ENCODE measurements at places on chromosomes 11 and 22. TPM values are rescaled to one million over a fixed set of nuclear protein-coding genes. Genes with fewer than 3 reads are reported as not detected.

- DNase-seq: no peak
Measured at GRCh38 chr11:36065436-36065835, 121.6 kb downstream of the LDLRAD3 start.

- DNase-seq: no peak
Measured at GRCh38 chr11:130573767-130574166, 125.3 kb downstream of the ADAMTS15 start.

The RASSF10 gene
- total RNA-seq: 0.19 TPM

DNA sequence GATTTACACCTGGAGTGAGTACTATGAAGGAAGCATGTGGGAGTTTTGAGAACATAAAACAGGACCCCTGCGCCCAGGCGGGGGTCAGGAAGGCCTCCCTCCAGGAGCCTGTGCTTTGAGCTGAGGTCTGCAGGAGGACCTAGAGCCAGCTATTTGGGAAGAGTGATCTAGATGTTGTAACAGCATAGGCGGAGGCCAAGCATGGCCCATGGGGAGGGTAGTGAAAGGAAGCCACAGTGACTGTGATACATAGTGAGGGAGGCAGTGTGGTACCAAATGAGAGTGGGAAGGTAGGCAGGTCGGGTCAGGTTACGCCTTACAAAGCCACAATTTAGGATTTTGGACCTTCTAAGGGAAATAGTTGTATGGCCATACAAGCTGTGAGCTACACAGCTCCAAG lies 147.5 kb downstream of the PARVA start:
- DNase-seq: peak; percentile 79

DNA sequence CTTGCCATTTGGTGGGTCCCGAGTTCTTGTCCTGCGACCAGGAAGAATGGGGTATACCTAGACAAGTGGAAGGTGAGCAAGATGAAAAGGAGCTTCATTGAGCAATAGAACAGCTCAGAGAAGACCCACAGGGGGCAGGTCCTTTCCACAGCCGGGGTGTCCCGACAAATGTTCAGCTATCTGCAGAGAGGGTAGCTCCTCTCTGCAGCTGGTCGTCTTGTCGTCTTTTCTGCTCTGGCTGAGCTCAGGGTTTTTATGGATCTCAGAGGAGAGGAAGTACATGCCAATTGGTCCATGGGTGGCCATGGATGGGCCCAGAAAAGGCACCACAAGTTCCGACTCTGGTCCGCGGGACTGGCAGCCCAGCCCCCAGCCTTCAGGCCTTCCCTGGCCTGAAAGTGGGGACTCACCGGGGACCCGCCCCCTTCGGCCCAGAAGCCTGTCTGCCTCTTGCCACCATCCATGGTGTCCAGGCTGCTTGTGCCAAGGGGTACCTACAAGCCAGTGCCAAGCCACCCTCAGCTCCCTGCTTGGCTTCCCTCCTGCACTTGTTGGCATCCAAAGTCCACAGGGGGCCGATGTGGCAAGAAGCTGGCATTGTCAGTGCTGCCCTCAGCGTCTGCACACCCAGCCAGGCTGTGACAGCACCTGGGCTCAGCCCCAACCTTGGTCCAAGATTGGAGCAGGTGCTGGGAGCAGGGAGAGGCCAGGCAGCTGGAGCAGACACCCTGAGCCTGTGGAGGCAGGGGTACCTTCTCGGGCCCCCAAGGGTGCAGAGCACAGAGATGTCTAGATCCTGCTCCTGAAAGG lies 438.9 kb downstream of the TBC1D22A start:
- no peak for DNase-seq

- DNase-seq: no peak
Measured at GRCh38 chr11:18063862-18064434, 17.9 kb upstream of the TPH1 start.

- DNase-seq: no peak
Measured at GRCh38 chr11:111539426-111540113, 950 bp upstream of the LAYN start.

The DGCR6 gene
- total RNA-seq: 8.0 TPM

The LRRC75B gene
- 6.5 TPM for total RNA-seq

GRCh38 chr11:11827272-11827671 lies 14.5 kb upstream of the USP47 start:
- no peak for DNase-seq

DNA sequence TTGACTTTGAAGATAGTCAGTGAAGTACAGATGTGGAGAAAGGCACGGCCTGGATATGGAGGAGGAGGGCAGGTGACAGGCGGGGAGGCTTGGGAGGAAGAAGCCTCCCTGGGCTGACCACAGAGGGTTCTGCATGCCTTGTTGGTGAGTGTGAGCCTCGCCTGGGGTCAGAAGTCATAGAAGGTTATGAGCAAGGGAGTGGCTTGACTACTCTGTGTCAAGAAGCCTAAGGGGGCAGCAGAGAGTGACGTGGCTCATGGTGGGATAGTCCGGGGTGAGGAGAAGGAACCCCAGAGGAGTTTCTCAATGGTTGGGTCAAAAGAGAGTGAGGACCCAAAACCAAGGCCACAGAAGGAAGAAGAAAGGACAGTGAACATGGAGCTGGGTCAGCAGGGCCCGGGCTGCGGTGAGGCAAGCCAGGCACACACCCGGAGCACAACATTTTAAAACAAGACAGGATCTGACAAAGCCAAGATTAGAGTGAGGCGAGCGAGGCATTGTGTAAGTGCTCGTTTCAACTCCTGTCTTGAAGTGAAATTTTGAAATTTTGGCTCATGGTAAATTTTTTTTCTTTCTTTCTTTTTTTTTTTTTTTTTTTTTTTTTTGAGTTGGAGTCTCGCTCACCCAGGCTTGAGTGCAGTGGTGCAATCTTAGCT lies 31.9 kb downstream of the PDGFB start:
- DNase-seq: no peak

- DNase-seq: no peak
Measured at GRCh38 chr11:130858215-130858614, 58.1 kb downstream of the SNX19 start.

GRCh38 chr11:93933230-93933629 lies 82.8 kb upstream of the VSTM5 start:
- DNase-seq: no peak

The PRR33 gene
- total RNA-seq: 5.0 TPM

The SSTR3 gene
- not detected for total RNA-seq

The RASGRP2 gene
- 46.8 TPM for total RNA-seq

GRCh38 chr11:80371931-80372330 lies 931.1 kb upstream of the TENM4 start:
- no peak for DNase-seq

DNA sequence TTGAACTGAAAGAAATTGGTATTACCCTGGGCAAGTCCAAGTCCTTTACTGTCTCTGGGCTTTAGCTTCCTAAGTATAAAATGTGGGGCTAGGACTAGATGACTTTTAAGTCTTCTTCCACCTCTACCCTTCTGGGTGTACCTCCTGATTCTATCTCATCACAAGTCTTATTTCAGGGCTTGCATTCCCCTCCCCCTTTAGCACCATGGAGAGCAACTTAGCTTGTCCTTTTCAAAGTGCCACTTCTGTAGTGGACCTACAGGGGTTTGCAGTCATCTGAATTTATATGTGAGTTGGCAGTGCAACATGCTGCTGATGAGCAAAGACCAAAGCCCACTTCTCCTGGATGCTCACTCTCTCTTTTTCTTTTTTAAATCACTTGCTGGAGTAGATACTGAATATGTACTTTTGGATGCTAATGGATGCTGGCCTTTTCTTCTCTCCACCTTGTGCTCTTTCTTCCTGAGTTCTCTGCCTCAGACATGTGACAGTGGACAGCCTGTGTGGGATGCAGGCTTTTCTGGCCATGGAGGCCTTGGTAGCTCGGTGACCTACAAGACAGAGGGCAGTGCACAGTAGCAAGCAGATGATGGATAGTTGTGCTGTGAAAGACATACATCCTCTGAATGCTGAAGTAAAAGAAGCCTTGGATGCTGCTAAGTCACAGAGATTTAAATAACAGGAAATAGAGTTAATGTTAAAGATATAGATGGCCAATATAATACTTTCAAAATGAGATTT lies 185.0 kb downstream of the NELL1 start:
- no peak for DNase-seq

DNA sequence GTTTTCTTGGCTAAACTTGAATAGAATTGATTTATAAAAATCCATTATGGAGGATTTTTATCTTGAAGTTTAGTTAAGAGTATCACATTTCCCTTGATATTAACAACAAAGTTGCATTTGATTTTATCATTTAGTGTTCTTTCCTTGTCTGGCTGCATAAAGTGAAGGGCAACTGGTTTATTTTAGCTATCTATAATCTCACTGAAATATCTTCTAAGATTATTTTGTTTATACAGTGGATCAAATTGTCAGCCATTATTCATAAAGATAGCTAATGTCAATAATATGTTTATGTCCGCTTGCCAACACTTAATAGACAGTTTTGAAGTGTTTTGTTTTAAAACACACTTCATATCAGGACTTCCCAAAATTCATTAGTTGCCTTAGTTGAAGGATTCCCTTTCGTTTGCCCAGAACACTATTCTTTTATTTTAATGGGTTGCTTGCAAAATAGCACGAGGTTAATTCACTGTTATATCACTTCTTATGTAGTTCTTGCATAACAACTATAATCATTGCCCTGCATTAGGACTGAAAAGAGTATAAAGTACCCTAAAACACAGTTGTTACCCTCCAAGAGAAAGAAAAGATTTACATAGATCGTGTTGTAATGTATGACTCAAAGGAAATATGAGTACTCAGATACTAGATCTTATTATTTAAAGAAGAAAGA lies 73.0 kb downstream of the MSANTD4 start:
- no peak for DNase-seq

DNA sequence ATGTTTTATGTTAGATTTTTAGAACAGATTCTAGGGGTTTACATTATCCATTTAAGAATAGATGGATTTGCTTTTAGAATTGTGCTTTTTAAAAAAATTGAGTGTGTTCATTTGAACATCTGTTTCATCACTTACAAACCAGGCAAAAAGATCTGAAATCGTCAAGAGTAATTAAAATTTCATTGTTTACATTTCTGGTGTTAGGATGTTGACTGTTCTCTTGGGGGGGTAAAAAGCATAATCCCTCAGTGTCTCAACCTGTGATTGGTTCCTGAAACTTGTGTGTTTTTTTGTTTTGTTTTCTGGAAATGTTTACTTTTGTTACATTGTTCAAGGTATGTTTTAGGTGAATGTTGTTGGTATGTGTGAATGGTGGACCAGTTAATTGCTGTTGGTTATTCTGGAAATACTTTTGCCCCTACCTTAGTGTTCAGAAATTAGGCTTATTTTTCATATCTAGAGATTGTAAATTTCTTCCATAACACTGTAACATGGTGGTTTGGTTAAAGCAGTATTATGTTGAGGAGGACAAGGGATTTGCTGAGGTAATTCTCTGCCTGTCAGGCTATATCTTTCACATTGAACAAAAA lies 4.8 kb downstream of the PCF11 start:
- DNase-seq: no peak

GRCh38 chr11:111788051-111788450 lies 21.9 kb upstream of the PPP2R1B start:
- DNase-seq: peak; percentile 70

DNA sequence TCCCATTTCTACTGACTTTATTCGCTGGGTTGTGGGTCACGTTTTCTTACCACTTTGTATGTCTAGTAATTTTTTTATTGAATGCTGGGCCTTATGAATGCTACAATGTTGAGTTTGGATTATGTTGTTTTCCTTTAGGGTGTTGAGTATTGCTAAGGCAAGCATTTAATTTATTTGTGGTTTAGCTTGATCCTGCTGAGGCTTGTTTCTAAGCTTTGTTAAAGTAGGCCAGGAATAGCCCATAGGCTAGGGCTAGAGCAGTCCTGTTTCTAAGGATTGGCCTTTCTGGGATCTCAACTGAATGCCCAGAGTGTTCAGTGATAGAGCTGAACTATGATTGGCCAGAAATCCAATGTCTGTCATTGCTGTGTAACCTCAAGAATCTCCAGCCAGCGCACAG lies 56.1 kb upstream of the LDLRAD3 start:
- no peak for DNase-seq

DNA sequence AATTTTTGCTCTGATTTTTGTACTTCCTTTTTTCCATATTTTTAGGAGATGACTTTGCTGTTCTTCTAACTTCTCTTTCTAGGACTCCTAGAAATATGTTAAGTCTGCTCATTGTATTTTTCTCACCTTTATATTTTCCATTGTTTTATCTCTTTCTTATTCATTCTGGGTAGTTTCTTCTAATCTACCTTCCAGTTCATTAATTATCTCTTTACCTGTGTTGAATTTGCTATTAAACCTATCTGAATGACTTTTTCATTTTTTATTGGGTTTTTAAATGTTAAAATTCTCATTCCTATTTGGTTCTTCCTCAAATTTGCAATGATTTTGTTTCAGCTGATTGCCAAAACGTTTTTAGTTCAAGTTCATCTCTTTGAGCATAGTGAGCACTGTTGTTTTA lies 27.8 kb upstream of the EHF start:
- no peak for DNase-seq

The C2CD3 gene
- total RNA-seq: 9.6 TPM

DNA sequence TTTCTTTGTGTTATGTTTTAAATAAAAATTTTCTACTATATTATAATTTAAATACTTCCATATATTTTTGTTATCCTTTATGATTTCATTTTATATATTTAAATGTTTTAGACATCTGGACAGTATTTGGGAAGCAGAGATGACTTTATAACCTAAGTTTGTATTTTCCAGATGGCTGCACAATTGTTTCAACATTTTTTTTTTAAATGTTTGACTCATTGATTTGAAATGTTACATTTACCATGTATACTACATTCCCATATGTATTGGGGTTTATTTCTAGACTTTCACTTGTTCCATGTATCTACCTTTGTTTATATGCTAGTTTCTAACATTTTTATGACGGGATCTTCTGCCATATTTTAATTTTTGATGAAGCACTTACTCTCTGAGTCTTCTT lies 766.5 kb downstream of the METTL15 start:
- no peak for DNase-seq

The CWF19L2 gene
- 10.0 TPM for total RNA-seq

The ZBTB3 gene
- 11.5 TPM for total RNA-seq

DNA sequence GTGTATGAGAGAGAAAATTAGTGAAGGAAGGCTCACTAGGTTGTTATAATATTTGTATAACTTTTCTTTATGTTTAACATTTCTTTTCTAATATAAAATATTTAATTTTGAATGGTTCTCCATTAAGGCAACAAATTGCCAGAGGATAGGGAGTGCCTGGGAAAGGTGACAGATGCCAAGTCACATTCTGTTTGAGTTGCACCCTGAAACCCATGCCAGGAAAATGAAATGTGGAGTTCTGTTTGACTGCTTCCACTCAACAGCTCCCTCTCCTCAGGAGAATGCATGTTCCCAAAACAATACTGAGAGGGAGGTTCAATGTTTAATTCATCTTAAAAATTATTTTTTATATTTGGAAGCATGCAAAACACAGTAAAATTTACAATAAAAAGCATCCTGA lies 5.9 kb upstream of the USP18 start:
- no peak for DNase-seq

The MTFP1 gene
- total RNA-seq: 18.2 TPM

The PAMR1 gene
- 14.5 TPM for total RNA-seq

The CARD16 gene
- total RNA-seq: 9.2 TPM

Measured in Right ventricle myocardium inferior (tissue), 1 donor.